ENCODE measurements at places on chromosomes 3 and 15. TPM values are rescaled to one million over a fixed set of nuclear protein-coding genes. Genes with fewer than 3 reads are reported as not detected.

GRCh38 chr15:76235186-76235826 is 76.0 kb downstream of the ETFA start:
- DNase-seq: no peak

DNA sequence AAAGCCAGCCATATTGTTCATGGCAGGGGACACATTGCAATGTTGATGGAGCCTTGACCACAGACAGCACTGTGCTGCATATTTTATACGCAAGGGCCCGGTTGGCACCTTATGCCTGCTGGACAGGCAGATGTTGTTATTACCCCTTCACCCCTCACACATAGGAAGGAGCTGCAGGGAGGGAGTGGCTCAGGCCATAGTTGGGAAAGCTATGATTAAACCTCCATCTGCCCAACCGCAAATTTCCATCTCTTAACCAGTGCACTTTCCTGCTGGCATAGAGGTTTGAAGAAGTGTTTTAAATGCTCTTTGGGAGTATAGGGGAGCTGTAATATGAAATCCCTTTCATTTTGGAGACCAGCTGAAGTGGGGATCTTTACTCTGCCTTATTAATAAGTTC is 224.7 kb downstream of the CACNA2D3 start:
- no peak for DNase-seq

KLHL40 gene
- 0.77 TPM for total RNA-seq

CCRL2 gene
- 1.5 TPM for total RNA-seq

- no peak for DNase-seq
Observed at GRCh38 chr3:73586190-73586589, 38.6 kb downstream of the PDZRN3 start.

- DNase-seq: no peak
Observed at GRCh38 chr3:117434661-117435412, 725.3 kb downstream of the TUSC7 start.

GRCh38 chr3:173892547-173892946 is 495.0 kb downstream of the NLGN1 start:
- no peak for DNase-seq

DNA sequence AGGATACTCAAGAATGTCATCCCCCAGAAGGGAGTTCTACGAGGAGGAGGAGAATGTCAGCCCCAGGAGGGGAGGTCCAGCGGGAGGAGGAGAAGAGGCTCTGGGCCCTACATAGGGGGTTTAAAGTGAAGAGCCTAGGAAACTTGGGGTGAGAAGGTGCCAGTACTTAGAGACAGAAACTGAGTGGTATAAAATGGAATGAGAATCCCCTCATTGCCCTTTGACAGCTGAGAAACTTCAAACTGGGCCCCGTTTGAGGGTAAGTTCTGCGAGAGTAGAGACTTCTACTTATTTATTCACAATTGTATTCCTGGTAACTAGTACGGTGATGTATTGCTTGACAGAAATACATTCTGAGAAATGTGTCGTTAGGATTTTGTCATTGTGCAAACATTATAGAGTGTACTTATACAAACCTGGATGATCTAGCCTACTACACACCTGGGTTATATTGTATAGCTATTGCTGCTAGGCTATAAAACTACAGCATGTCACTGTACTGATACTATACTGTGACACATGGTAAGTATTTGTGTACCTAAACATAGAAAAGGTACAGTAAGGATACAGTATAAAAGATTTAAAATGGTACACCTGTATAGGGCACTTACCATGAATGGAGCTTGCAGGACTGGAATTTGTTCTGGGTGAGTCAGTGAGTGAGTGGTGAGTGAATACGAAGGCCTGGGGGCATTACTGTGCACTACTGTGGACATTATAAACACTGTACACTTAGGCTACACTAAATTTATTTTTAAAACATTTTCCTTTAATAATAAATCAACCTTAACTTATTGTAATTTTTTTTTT is 62.0 kb downstream of the TSC22D2 start:
- DNase-seq: no peak

- DNase-seq: no peak
Observed at GRCh38 chr3:143511174-143511879, 336.9 kb downstream of the SLC9A9 start.

GRCh38 chr3:190375671-190376070 is 12.3 kb upstream of the CLDN16 start:
- no peak for DNase-seq

GRCh38 chr15:38896647-38897046 is 332.0 kb upstream of the RASGRP1 start:
- no peak for DNase-seq

DNA sequence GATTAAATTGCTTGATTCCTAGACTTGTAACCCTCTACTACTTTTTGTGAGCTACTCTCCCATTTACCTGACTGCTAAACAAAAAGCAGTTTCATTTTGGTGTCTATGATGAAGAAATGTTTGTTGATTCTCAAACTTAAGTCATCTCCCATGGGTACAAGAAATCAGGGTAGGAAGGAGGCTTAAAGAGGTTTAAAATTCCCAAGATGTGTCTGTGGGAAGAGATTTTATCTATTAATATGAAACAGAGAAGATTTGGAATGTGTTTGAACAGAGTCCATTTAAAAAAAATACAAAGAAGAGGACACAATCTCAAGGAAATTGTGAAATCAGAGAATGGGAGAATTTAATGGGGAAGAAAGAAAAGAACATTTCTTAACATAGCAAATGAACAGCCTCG is 14.8 kb downstream of the P3H2 start:
- no peak for DNase-seq

DNA sequence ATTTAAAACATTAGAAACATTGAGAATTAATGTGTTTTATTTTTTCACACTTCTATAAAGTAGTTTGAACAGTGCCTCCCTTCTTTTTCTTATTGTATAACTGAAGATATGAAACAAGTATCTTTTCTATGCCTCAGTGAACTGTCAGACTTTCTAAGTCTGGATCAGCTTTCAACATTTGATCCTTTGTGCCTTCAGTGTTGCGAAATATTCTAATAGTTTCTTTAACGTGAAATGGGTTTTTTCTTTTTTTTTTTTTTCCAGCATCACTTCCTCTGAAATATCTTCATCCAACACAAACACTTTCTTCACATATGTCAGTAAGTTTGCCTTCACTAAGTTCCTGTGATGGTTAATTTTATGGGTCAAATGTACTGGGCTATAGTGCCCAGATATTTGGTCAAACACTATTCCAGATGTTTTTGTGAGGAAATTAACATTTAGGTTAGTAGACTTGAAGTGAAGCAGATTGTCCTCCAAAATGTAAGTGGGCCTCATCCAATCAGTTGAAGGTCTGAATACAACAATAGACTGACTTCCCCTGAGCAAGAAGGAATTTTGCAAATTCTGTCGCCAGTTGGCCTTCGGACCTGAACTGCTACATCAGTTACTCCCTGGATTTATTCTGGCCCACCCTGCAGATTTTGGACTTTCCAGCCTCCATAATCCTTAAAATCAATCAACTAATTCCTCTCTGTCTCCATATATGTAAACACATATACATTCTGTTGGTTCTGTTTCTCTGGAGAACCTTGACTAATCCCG is 6.4 kb upstream of the CPOX start:
- no peak for DNase-seq

NAALADL2 gene
- total RNA-seq: 8.5 TPM

TP63 gene
- 0.66 TPM for total RNA-seq

GRCh38 chr15:40046721-40047414 is 7.9 kb upstream of the SRP14 start:
- DNase-seq: no peak
